ENCODE measurements at places on chromosomes 5 and 9.

DNA sequence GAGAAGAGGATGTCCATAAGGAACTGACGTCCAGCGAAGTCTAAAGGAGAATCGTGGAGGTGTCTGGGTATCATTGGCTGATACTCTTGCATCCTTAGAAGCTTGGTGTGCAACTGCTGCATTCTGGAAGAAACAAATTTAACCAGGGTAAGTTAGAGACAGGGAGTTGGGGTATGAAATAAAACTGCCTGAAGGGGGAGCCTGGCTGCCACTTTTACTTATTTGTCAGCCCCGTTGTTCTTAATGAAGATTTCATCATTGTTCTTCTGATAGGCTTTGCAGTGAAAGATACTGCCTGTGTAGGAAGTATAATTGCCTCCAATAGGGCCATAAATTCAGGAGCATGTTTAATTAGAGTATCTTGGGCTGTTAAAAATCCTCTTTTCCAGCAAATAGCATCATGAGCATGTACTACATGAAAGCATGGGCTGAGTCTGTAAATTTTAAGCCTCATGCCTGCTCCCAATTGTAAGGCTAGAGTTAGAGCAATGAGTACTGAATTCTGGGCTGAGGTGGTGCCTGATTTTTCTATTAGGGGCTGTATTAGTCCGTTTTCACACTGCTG lies 1264.5 kb upstream of the ACO1 start:
- DNase-seq: peak; percentile 8

GRCh38 chr5:72723581-72723980 lies 92.9 kb upstream of the TNPO1 start:
- DNase-seq: no peak

DNA sequence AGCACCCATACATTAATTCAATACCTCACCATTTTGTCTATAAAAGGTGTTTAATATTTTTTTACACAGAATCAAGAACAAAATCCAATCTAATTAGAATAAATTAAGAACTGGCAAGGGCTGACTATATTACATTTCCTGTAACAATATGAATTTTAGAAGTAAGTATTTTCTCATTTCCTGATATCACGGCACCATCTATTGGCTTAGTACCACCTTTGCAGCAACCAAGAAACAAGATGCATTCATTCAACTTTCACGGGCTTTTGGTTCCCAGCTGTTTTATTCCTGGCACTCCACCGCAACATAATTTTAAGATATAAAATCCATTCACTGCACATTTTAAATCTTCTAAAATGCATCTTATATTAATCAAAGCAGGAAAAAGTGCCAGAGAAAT lies 20.6 kb downstream of the PSMB7 start:
- no peak for DNase-seq

GRCh38 chr5:96649251-96649662 lies 12.9 kb upstream of the CAST start:
- no peak for DNase-seq

DNA sequence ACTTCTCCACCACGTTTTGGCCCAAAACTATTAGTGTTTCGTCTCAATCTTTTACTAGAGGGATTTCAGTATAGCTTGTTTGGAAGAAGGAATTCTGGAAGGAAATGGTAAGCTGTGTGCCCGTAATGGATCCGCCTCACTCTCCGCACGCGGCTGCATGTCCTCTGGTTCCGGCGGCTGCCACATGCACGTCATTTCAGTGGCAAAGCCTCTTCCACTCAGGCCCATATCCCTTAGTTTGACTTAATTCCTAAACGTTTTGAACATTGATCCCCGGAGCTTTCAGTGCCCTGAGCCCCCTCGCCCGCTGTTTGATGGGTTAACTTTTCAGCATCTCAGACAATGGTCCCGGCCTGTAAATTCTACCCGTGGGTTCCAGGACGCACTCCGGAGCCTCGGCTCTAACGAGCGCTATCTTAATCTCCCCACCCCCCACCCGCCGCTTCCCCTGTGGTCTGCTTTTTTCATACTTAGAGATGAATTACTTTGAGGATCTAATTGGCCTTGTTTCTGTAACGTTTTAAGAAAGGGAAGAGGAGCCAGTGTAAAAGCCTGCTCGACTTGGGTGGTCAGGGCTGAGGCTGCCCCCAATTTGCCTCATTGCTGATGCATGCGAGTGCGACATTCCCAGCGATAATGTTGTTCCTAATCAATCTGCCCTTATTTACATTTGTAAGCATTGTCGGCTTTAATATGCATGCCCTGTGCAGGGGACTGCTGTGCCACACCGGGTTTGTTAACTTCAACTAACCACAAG lies 4.6 kb downstream of the PTCH1 start:
- no peak for DNase-seq

- no peak for DNase-seq
Measured at GRCh38 chr9:126697330-126697729, 83.6 kb downstream of the LMX1B start.

GRCh38 chr5:404666-405241 lies 38.2 kb upstream of the EXOC3 start:
- no peak for DNase-seq

Data from inflammatory macrophage treated with lipopolysaccharide for 1 hour (primary cell).